ENCODE measurements at places on chromosomes 5 and 9.

DNA sequence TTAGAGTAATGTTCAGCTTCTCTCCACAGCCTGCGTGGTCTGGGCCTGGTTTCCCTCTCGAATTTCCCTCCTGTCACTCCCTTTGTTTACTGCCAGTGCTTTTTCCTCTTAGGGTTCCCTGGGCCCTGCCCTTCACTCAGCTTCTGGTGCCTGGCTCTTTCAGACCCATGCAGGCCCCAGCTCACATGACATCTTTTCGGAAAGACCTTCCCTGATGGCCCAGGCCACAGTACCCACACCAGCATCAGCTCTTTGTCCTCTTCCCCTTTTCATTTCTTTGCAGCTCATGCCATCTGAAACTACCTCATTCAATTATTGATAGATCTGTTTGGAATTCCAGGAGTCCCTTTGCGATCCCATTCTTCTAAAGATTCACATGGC is 68.1 kb upstream of the ABL1 start:
- DNase-seq = no peak

DNA sequence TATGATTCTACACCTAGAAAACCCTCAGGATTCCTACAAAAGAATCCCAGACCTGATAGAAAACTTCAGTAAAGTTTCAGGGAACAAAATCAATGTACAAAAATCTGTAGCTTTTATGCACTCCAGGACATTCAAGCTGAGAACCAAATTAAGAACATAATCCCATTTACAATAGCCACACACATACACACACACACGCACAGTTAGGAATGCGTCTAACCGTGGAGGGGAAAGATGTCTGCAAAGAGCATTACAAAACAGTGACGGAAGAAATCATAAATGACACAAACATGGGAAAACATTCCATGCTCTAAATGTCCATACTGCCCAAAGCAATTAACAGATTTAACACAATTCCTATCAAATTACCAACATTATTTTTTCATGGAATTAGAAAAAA is 51.4 kb upstream of the CAST start:
- no peak for DNase-seq

DNA sequence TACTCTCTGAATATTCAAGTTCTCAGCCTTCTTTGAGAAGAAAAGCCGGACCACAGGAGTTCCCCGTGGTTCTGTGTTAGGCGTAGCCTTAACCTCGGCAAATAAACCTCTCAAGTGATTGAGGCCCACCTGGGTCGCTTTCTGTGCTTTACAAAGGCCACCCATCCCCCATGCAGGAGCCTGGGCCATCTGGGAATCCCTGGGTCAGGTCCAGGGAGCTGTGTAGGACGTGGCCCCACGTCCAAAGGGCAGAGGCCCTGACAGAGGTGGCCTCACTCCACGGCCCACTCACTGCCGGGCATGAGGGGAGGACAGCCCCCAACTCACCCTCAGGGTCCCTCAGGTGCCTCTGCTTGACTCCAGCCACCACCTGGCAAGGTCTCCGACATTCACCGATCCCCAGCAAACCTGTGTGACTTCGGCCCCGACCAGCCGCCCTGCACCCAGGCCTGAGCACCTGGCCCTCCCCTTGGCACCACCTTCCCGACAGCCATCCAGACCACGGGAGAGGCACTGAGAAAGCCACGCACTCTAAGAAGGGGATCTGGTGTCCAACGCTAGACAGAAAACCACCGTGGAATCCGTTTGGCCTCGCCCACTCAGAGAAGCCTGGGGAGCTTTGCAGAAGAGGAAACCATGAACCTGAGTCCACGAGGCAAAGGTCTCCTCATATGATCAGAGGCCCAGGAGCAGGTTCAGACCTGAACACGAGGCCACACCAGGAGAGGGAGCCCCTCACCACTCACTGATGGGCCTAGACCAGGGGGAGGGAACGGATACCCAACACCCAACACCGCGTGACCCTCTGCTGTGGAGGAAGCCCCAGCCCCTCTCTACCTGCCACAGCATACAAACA is 4.5 kb downstream of the SLC12A7 start:
- DNase-seq = peak; percentile 91

DNA sequence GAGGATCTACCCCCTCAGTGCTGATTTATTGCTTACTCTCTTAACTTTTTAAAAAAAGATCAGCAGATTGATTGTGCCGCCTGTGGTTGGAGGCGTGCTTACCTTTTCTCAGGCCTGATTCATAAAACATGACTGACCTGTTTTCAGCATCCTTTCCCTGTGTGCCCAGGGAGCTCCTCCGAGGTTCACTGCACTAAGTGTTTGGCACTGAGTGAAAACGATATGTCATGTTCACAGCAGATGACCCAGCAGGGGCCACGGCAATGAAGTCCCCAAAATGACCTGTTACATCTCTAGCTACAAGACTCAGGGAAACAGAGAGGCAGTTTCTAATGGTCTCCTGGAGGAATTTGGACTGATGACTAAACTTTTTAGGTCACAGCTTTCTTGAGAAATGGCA is 69.9 kb downstream of the INSYN2B start:
- no peak for DNase-seq

GRCh38 chr5:56478062-56478461 is 244.9 kb upstream of the ANKRD55 start:
- no peak for DNase-seq

- DNase-seq = peak; percentile 54
Measured at GRCh38 chr9:26870292-26870691, 22.3 kb downstream of the CAAP1 start.

GRCh38 chr5:77851176-77852067 is 75.3 kb upstream of the TBCA start:
- DNase-seq = no peak

- DNase-seq = no peak
Measured at GRCh38 chr5:103669615-103670014, 107.0 kb upstream of the NUDT12 start.

- no peak for DNase-seq
Measured at GRCh38 chr5:107361945-107362344, 308.8 kb downstream of the EFNA5 start.

- no peak for DNase-seq
Measured at GRCh38 chr5:32422697-32423096, 21.8 kb downstream of the ZFR start.

GRCh38 chr5:32193591-32193990 is 19.5 kb upstream of the GOLPH3 start:
- DNase-seq = peak; percentile 74

GRCh38 chr5:180329138-180329435 is 24.0 kb downstream of the GFPT2 start:
- DNase-seq = no peak

DNA sequence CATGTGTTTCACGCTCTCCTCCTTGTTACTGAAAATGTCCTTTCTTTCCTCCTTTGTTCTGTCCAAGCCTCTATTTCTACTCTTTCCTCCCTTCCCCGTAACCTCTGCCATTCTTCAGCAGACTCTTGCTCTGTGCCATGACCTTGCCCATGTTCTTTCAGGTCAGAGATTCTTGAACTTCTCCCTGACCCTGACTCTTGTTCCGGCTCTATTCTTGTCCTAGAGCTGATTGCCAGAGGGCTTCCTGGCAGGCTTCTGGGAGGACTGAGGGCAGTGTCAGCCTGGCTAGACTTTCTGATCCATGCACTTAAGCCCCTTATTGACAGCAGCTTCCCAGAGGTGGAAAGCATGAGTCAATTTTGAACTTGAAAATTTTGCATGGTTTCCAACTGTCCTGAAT is 174.2 kb downstream of the TMEM161B start:
- DNase-seq = no peak
